NCI-H510A (cell line): ENCODE measurements at places on chromosomes 1 and 21.

DNA sequence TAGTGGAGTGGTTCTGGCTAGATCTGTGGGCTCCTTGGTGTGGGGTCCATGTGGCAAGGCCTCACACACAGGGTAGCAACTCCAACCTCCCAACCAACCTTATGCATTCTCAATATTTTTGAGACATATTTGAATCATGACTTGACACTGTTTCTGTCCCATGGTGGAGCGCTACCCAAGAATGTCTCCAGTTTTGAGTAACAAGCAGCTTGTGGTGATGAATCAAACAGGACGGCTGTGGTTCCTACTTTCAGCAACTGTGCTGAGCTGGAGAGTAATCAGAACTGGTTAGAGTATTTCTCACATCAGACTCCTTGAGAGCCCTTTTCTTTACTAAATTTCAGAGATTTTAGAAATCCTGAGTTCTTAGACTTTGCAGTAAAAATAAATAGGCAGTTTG, 3.1 kb downstream of the LCE3D start:
- DNase-seq: no peak

- DNase-seq: no peak
These were observed 138.8 kb downstream of the VPS13D start for GRCh38 chr1:12368646-12369045.

GRCh38 chr1:205251576-205251975, 23.8 kb downstream of the TMCC2 start:
- DNase-seq: no peak

- no peak for DNase-seq
These were observed 10.6 kb upstream of the CAPZB start for GRCh38 chr1:19495799-19496526.

- DNase-seq: no peak
These were observed 5.2 kb upstream of the HLX start for GRCh38 chr1:220873868-220874655.

DNA sequence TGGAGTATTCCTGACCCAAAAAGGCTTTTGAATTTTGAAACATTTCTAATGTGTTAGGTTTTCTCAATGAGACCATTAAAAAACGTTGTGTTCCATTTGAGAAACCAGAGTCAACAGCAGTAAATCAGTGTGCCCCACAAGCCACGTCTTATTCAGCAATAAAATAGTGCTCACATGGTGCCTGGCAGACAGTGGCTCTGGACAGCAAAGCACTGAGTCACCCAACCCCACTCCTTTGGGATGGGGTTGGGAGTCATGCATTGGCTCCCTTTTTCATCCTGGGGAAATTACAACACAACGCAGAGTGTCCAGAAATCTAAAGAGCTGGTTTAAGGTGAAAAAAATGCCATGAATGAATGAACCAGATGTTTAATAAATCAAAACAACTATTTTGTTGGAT, 46.5 kb downstream of the KCNJ15 start:
- no peak for DNase-seq

GRCh38 chr1:223617323-223618070, 48.0 kb downstream of the CAPN8 start:
- DNase-seq: no peak

DNA sequence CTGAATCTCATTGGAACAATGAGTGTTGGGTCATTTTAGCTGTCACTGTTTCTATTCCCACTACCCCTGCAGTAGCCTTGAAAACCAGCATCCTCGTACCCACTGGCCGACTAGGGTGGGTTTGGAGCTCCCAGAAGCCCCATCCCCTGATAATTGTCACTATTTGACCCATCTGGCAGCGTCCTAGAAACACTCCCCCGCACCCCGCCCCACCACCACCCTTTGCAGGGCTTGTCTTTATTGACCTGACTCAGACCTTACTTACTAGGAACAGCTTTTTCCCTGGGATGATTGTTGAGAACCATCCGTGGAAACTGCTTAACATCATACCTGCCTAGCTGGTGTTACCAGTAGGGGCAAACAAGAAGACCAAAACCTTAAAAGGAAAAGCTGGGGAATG, 28.4 kb upstream of the AGPAT3 start:
- DNase-seq: no peak

DNA sequence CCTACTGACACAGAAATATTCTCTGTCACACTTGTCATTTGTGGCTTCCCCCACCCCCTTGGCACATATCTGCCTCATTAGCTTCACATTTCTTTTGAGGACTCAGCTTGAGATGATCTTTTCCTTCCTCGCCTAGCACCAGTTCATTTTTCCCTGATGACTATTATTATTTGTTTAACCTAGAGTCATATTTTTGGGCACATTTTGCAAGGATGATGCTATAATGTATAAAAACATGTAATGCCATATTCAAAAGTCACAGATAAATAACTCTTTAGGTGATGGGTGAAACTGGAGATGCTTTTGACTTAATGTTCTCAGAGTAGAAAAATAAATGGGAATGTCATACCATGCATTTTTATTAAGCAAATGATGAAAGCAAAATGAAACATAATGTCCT, 202.7 kb downstream of the BACH1 start:
- no peak for DNase-seq

- DNase-seq: no peak
These were observed 671 bp upstream of the PYGO2 start for GRCh38 chr1:154962156-154962749.

GRCh38 chr1:82560566-82560965, 759.8 kb downstream of the ADGRL2 start:
- DNase-seq: no peak

GRCh38 chr1:19300211-19300610, 11.6 kb upstream of the AKR7A3 start:
- no peak for DNase-seq

DNA sequence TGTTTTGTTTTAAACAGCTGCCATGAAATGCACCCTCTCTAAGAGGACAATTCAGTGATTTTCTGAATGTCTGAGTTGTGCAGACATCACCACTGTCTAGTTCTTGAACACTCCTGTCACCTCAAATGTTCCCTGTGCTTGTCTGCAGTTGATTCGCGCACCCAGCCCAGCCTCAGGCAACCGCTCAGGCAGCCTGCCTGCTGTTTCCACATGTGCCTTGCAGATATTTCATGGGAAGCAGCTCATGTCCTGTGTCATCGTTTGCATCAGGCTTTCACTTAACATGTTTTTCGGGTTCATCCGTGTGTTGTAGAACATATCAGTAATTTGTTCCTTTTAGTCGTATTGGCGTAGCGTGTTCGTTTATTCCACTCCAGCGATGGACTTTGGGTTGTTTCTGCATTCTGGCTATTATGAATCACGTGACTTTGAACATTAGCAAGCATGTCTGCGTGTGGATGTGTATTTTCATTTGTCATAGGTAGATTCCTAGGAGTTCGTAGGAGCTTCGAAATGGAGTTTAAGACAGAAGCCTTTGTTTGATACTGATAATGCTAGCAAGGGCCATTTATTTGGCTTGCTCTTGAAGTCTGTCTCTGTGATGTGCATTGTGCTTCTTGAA, 12.1 kb downstream of the ADARB1 start:
- DNase-seq: no peak

DNA sequence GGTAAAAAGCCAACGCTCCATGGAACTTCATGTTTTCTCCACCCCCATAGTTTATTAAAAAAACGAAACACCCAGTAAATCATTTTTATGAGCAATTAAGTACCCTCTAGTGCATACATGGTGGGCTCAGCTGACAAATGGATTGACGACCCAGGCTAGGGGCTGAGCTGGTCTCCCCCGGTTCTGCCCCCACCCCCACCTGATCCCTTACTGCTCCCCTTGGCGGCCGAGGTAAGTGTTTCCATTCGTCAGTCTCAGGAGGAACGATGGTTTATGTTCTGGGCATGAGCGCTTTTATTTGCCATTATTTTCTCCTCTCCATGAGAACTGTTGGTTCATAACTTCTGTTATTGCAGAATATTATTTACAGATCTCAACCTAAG, 233.9 kb upstream of the C1orf174 start:
- DNase-seq: no peak

DNA sequence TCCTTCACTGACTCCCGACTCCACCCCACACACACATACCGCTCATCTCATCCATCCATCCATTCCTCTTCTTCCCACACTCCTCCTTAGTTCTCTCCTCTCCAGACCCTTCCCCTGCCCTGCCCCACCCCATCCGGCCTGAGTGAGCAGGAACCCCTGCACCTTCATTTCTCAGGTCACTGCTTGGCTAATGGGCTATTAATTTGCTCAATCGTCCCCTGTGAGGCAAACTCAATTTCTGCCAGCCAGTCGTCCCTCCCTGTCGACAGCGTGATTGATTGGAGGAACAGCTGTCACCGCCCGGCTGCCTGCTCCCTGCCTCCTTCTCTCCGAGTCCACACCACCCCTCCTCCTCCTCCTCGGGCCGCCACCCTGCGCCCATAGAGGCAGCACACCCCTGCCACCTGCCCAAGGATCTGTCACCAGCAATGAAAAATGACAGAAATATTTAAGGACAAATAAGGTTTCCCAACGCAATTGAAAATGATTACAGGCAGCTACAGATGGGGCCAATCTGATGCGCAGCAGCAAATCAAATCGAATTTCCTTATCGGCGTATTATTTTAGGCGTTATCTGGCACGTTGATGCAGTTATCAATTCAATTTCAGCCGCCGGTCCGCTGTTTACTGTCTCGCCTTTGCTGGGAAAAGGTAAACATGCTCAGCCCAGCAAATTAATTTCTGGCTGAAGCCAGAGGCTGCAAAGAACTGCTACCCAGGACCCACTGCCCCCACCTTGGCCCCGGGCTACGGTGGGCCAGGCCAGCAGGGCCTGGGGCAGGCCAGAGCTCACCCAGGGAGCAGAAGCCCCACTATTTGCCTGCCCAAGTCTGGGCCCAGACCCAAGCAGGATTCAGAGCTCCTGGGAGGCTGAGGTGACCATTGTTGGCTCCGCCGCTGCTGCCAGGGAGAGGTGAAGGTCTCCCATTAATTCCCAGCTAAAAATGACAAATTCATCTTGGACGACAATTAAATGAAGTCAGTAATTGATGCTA, 71.3 kb downstream of the TMEM53 start:
- DNase-seq: peak; percentile 61

GRCh38 chr1:1779691-1780597, 1.7 kb upstream of the NADK start:
- peak; percentile 73 for DNase-seq

DNA sequence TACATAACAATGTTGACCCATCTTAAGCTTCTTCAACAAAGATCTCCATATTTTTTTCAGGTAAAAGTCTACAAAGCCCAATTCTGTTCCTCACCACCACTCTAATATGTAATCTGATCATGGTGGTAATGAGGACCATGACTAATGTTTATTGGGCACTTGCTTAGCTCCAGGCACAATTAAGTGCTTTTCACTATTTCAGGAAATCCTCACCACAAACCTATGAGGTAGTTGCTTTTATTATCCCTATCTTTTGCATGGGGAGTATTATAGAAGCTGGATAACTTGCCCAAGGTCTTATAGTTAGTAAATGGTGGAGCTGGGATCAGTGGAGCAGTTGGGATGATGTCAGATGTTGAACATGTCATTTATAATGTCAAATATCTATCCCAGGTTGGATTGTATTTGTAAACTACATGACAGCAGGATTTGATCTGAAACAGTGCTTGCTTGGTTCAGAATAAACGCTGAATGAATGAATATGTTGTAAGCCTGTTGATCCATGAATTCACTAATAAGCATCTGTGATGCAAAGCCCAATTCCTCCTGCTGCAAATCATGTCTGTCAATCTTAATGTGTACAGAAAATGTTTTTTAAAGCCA, 283.3 kb upstream of the ST6GALNAC5 start:
- no peak for DNase-seq

DNA sequence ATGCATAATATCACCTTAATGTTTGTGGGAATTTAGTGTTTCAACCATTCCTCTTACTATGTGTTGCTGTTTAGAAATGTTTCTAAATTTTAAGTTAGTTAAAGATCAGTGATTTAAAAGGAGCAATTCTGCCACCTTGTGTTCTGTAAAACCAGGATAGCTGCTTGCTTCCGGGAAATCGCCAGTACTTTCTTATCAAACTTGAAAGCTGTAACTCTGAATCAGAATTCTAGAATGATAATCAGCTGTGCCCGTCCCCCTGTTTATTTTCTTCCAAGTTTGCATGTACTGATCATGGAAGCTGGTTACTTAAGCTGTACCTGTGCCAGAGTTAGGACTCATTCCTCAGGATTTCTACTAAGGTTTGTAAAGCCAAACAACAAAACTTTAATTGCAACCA, 656.4 kb downstream of the LTN1 start:
- DNase-seq: no peak

DNA sequence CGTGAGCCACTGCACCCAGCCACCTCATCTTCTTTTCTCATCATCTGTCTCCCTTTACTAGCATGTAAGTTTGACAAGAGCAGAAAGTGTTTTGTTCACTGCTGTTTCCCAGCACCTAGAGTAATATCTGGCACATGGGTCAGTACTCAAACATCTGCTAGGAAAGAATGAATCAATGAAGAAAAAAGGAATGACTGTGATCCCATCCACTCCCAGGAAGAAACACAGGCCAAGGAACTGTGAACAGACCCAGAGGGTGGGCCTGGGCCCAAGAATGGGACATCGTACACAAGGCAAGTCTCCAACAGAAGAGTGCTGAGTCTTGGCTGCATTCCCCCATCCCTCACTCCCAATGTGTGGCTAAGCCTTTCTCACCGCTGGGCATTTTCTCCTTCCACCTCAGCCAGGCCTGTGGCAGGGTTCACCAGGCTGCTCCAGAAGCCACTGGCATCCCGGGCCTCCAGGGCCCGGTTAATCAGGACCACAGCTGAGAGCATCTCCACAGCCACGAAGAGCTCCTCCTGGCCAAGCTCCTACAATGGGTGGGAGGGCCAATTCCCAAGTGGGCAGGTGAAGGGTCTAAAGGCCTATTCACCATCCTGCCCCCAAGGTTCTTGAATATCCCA, 18.4 kb downstream of the IQGAP3 start:
- DNase-seq: no peak

GRCh38 chr1:19776287-19776686, 23.4 kb downstream of the TMCO4 start:
- peak; percentile 78 for DNase-seq

GRCh38 chr1:198655459-198656121, 16.8 kb downstream of the PTPRC start:
- DNase-seq: no peak

GRCh38 chr1:113320972-113321680, 69.2 kb upstream of the MAGI3 start:
- no peak for DNase-seq

- DNase-seq: no peak
These were observed 127.7 kb upstream of the COL6A1 start for GRCh38 chr21:45853703-45854342.

GRCh38 chr1:91537281-91537986, 36.8 kb downstream of the CDC7 start:
- no peak for DNase-seq

- no peak for DNase-seq
These were observed 2.2 kb upstream of the ZBTB7B start for GRCh38 chr1:155000411-155000725.

DNA sequence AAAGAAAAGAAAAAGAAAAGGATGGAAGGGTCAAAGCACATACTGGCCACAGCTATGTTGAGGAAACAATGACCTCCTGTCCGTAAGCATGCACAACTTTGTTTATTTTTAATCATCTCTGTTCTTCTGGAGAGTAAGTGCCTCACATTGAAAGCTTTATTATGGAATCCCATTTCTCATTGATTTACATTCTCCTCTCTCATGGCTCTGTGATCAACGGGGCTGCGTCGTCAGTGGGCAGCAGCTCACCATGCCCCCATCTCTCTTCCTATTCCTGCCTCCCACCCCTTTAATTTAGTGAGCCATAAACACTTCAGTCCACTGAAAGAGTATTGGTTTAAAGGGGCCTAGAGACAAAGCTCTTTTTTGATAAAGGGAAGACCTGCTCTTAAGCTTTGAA, 98.9 kb downstream of the KAZN start:
- DNase-seq: no peak
